ENCODE measurements at places on chromosomes 1 and 21.

- DNase-seq, result no peak
These were observed 45.5 kb downstream of the PRDM15 start for GRCh38 chr21:41833497-41834115.

GRCh38 chr21:30271156-30271555 is 11.6 kb downstream of the KRTAP24-1 start:
- no peak for DNase-seq

- no peak for DNase-seq
These were observed 270.7 kb upstream of the CSF3R start for GRCh38 chr1:36753451-36753850.

- no peak for DNase-seq
These were observed 42.8 kb downstream of the CAPN9 start for GRCh38 chr1:230790026-230790425.

DNA sequence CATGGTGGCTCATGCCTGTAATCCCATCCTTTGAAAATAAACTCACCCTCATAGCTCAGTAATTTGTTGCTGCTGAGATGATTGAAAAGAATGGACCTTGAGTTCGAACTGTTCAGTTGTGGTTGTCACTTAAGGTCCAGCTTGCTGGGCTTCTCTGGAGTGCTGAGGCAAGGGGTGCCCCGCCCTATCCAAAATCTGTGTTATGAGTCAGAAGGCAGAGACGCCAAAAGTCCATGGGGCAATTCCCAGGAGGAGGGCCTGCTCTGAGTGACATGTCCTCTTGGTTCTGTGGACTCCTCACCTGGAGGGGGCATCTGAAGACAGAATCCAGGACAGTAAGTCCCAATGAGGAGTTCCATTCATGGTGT is 64.8 kb downstream of the MYOM3 start:
- DNase-seq, result no peak

GRCh38 chr1:45205011-45205909 is 1.1 kb downstream of the ZSWIM5 start:
- no peak for DNase-seq

- DNase-seq, result no peak
These were observed 4.1 kb upstream of the IRF2BP2 start for GRCh38 chr1:234614081-234614489.

DNA sequence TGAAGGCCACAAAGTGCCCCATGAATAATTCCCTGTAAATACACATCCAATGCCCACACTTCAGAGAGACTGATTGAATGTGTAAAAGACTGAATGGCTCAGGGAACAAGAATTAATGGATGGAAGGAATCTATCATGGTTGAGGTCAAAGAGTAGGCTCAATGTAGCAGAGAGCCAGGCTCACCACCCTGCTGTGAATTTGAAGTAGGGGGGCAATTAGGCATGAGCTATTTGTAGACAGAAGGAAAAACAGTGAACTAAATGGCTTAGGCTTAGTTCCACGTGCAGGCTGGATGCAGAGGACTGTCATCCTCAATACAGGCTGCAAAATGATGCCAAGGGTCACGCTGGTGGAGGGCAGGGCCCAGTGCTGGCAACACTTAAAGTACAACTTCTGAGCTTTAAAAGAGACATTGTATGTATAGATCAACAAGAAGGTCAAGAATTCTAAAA is 22.9 kb upstream of the IGSF3 start:
- DNase-seq, result no peak

DNA sequence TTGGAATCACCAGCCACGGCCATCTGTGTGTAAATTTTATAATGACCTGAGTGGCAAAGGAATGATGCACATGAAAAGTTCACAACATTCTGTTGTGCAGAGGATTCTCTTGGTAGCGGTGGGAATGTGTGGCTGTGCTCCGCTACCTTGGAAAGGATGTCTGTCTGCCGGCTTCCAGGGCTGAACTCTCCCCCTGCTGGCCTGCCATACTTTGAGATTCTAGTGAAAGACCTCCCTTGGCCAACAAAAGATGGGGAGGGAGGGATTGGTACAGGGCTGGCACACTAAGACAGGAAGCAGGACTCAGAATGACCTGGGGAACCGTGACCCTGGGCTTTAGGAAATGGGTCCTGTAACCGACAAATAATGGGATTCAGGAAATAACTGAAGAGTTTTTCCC is 194.5 kb upstream of the PLD5 start:
- DNase-seq, result no peak

DNA sequence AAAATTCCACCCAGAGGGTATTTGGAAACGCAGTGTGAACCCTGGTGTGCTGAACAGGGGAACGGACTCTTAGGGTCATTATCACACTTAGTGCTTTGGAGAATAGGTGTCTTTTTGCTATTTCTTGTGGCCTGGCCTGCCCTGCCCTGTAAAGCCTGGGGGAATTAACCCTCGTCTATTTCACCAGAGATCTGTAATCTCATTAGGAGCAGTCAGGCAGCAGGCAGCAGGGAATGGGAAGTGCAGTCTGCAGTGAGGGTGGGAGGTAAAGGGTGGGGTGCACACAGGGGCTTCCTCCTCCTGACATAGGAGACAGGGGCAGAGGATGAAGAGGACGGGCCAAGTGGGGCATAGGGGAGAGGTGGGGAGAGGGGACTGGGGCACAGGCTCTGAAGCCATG is 1.1 kb upstream of the SLC1A7 start:
- DNase-seq, result no peak

GRCh38 chr1:150554086-150554452 is 4.9 kb downstream of the ADAMTSL4 start:
- no peak for DNase-seq

DNA sequence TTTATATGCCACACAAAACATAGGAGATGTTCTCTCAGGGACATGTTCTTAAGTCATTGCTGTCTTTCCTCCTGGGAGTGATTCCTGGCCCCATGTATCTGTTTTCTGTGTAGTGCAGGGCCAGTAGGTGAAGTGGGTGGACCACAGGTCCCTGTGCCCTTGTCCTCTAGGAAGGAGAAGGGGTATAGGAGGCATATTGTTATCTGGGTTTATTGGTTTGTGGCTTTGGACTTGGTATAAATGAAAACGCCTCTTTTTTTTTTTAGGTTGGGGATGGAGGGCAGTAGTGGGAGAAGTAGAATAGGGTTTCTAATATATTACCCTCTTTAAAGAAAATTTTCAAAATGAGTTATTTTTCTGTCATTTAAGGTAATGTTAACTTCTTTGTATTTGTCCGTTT is 29.4 kb downstream of the DYRK1A start:
- no peak for DNase-seq

- DNase-seq, result no peak
These were observed 13.2 kb downstream of the TMEM269 start for GRCh38 chr1:42797979-42798378.

GRCh38 chr1:242178924-242179708 is 180.2 kb upstream of the MAP1LC3C start:
- DNase-seq, result no peak

DNA sequence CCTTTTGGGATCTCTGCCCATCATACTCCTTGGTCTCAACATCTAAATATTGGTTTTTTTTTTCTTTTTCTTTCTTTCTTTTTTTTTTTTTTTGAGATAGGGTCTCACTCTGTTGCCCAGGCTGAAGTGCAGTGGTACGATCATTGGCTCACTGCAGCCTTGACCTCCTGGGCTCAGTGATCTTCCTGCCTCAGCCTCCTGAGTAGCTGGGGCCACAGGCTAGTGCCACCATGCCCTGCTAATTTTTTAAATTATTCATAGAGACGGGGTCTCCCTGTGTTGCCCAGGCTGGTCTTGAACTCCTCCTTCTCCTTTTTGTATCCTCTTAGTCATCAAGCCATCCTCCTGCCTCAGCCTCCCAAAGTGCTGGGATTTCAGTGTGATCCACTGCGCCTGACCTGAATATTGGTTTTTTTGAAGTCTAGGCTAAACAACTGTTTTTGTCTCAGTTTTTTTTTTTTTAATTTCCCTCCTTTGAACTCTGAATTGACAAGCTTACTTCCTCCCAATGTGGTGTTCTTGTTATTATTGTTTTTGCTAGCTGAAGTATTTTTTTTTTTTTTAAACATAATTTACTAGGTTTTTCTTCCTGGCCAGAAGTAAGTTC is 30.9 kb downstream of the MAPKAPK2 start:
- DNase-seq, result no peak

DNA sequence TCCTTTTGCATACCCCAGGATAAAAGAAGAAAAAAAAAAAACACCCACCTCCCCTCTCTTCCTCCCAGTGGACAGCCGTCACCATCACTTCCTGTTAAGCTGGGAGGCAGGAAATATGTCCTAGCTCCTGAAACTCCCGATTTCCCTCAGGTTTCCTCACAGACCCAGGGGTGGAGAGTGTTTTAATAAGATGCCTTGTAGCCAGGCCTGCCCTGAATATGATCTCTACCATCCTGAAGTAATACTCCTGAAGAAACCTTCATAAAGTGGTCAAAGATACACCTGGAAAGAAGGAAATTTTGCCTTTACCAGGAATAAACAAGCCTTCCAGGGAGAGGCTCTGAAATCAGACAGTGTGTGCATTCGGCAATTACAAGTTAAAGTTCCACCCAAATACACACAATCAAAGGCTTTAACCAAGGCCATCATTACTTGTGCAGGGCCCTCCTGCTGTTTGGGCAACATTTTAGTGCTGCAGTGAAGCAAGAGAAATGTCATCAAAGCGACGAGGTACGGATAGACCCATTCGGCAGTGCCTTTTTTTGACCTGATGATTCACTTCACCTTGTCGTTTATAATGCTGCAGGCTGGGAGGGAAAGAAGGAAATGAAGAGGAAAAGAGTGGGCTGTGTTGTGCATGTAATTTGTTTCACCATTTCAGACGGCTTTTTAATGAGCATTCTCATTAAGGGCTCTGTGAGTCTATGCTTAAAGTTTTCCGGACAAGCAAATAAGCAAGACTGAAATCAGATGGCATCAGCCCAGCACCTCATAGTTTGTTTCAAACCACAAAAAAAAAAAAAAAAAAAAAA is 41.0 kb upstream of the RASAL2 start:
- DNase-seq, result peak; percentile 64

DNA sequence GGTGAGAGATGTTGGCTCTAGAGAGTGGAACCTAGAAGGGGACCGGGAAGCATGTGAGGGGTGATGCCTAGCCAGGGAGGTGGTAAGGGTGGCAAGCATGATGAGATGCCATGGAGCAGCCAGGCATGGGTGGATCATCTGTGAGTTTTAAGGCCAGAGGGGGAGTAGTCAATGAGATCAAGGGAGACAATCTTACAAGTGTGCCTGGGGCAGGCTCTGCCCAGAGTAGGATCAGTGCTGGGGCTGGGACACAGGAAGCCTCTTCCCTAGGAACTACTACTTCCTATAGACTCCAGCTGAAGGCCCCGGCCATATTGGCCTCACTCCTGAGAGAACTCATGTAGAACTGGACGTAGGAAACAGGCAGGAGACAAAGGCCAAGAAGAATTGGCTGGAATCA is 192.4 kb upstream of the CSF3R start:
- DNase-seq, result no peak

GRCh38 chr1:228851193-228851592 is 115.9 kb downstream of the RHOU start:
- DNase-seq, result no peak

- DNase-seq, result no peak
These were observed 65.4 kb downstream of the AK4 start for GRCh38 chr1:65213271-65214023.

DNA sequence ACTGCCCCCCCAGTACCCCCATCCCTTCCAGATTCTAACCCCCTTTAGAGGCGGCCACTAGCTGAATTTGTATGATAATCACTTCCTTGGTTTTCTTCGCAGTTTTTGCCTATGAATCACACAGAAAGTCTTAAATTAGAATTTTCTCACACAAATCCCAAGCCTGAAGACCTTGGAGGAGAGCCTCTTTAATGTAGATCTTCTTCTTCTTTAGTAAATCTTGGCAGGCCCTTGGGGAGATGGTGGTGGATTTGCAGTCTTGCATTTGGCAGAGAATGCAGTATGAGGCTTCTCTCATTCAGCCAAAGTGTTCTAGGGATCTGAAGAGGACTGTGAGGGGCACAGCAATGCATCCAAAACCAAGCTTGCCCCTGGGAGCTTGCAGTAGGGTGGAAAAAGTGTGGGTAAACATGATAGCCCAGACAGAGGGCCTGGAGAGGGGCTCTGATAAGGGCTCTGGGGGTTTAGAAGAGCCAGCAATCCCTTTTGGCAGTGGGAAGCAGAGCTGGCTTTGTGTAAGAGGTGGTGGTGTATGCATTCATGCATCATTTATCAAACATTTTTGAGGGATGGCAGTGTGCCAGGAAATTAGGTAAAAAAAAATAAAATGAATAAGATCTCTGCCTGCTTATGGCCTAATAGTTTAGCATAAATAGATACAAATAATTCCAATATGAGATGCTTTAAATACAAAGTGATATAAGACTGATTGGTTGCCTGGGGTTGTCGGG is 7.7 kb upstream of the CDC42 start:
- DNase-seq, result no peak

- no peak for DNase-seq
These were observed 1957.3 kb downstream of the NCAM2 start for GRCh38 chr21:22955559-22955958.

DNA sequence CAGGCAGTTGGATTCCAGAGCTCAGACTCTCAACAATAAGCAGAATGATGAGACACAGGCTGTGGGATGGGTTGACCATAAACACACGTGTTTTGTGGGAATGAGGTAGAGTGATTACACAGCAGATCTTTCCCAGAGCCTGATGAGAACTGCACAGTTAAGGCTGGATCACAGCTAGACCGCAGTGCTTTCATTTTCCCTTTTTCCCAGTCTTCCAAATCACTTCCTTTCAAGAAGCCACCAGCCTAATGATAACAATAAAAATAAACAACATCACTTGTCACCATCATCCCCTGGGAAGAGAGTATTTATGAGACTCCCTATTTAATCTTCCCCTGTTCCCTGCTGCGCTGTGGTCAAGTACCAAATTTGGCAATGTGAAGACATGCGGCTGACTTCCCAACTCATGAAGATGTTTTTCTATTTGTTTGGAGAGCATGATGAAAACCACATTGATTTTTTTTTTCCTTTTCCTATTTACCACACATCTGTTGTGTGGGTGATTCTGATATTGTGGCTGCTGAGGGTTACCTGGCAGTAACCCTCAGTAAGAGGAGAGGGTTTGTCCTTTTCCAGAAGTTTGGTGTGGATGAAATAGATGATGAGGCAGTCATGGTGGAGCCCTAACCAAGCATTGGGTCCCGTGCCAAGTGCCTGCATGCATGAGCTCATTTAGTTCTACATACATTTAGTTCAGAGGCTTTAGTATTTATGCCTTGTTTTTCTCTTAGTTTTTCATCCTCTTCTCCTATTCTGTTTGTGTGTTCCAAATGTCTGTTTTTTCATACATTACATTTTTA is 248.9 kb upstream of the HOOK1 start:
- no peak for DNase-seq

GRCh38 chr1:164699815-164700491 is 141.0 kb downstream of the PBX1 start:
- DNase-seq, result no peak

GRCh38 chr1:199155166-199156019 is 516.6 kb downstream of the PTPRC start:
- no peak for DNase-seq

DNA sequence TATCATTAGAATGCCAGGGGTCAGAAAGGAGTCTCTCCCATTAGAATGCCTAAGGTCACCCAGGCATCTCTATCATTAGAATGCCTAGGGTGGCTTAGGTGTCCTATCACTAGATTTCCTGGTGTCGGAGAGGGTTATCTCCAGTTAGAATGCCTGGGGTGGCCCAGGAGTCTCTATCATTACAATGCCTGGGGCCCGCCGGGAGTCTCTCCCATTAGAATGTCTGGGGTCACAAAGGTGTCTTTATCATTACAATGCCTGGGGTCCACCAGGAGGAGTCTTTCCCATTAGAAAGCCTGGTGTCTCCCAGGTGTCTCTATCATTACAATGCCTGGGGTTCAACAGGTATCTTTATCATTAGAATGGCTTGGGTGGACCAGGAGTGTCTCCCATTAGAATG is 56.2 kb downstream of the RNF187 start:
- DNase-seq, result no peak

- no peak for DNase-seq
These were observed 6.0 kb downstream of the STYXL2 start for GRCh38 chr1:167099851-167100250.
